ENCODE measurements at places on chromosomes 5 and 9. TPM values are rescaled to one million over a fixed set of nuclear protein-coding genes. Genes with fewer than 3 reads are reported as not detected.

Gene CYLC2
- not detected for total RNA-seq

Gene ZCCHC9
- total RNA-seq = 11.1 TPM

Gene MEIKIN
- not detected for total RNA-seq

Gene PCDHA13
- total RNA-seq = not detected

DNA sequence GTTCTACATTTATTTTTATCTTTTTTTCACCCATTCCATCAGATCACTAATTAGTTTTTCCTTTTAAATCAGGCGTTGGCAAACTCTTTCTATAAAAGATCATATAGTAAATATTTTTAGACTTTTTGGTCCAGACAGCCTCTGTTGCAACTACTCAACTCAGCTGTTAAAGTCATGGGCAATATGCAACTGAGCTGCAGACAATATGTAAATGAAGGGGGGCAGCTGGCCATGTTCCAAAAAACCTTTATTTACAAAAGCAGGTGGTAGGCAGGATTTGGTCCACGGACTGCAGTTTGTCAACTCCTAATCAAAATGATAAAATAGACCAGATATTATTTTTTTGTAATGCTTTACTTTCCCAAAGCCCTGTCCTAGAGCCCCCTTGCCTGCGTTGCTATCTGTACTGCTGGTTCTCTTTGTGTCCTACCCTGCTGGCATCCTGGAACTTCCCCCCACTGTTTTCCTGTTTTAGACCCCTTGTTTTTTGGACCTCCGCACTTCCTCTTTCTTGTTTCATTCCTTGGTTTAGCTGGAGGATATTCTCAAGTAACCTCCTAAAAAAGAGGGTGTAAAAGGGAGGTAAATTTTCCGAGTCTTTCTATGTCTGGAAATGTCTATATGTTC, 24.7 kb upstream of the TNFSF8 start:
- DNase-seq = no peak

GRCh38 chr5:157026789-157027424, 32.0 kb downstream of the HAVCR1 start:
- DNase-seq = no peak

Data from heart right ventricle (tissue), 16 donors.